Osteoblast (primary cell): ENCODE measurements at places on chromosomes 4 and X.

DNA sequence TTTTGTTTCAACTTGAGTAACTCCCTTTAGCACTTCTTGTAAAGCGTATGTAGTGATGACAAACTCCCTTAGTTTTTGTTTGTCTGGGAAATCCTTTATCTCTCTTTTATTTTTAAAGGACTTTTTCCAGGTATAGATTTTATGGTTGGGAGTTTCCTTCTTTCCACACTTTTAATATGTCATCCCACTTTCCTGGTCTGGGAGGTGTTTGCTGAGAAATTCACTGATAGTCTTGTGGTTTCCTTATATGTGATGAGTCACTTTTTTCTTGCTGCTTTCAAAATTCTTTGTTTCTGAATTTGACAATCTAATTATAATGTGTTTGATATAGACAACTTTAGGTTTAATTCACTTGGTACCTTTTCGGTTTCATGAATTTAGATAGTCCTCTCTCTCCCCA is 353.9 kb downstream of the GPAT3 start:
- no peak for DNase-seq

- DNase-seq = peak; percentile 26
These were observed 101.8 kb upstream of the TLR3 start for GRCh38 chr4:185966997-185967775.

- no peak for DNase-seq
These were observed 14.1 kb upstream of the TMEM154 start for GRCh38 chr4:152693871-152694270.

GRCh38 chr4:184816962-184817361 is 8.8 kb downstream of the ACSL1 start:
- DNase-seq = no peak

DNA sequence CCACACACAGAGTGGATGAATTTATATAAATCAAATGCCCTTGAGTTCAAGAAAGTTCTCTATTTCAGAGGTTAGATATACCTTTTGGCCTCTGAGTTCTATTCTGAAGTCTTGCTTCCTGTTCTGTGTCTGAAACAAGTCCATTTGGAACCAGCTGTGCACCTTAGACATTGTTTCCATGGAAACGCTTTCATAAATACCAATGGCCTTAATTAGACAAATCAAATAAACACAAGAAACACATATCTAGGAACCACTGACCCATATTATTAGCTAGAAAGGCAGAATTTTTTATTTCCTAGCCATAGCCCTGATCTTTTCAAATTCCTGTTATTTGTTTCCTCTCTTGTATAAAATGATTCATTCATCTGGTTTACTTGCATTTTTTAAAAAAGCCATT is 8.4 kb upstream of the C4orf54 start:
- DNase-seq = no peak

DNA sequence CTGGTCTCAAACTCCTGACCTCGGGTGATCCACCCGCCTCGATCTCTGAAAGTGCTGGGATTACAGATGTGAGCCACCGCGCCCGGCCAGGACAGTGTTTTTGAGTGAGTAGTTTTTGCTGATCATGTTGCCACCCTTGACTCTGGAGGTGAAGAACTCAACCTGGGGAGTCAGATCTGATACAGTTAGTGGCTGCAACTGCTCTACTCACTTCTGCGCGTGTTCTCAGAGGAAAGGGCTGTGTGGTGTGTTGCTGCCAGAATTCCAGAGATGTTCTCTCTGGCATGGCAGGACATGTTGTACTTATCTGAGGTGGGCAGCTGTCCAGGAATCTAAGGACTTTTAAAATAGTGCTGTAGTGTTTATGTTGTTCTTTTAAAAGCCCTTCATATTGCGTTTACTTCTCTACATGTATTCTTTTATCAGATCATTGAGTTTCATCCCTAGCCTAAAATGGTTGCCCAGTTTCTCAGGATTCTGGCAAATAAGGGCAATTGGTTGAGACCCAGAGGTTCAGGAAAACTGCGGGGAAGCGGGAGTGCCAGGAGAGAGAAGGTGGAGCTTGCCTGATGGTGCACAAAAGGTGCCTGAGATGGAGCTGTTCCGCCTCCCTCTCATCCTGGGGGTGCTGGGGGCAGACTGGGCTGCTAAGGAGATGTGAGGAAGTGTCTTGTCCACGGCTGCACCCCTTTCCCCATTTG is 97.7 kb downstream of the ARHGAP10 start:
- no peak for DNase-seq

- DNase-seq = no peak
These were observed 63.9 kb downstream of the EIF4E start for GRCh38 chr4:98865059-98865458.

DNA sequence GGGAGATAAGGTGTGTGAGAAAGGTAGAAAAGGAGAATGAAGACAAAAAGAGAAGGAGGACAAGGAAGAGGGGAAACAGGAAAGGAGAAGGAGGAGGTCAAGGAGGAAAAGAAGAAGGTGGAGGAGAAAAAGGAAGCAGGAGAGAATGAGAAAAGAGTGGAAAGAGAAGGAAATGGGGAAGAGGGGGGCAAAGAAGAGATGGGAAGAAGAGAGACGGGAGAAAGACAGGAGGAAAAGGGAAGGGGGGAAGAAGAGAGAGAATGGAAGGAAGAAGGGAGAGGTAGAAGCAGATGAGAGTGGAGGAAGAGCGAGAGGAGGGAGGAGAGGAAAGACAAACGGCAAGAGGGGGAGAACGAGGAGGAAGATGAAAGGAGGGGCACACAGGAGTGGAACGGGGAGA is 4.1 kb downstream of the GATA1 start:
- DNase-seq = no peak

GRCh38 chr4:147332091-147332490 is 148.8 kb upstream of the EDNRA start:
- no peak for DNase-seq

GRCh38 chr4:84965553-84966381 is 723 bp downstream of the WDFY3 start:
- DNase-seq = peak; percentile 90

DNA sequence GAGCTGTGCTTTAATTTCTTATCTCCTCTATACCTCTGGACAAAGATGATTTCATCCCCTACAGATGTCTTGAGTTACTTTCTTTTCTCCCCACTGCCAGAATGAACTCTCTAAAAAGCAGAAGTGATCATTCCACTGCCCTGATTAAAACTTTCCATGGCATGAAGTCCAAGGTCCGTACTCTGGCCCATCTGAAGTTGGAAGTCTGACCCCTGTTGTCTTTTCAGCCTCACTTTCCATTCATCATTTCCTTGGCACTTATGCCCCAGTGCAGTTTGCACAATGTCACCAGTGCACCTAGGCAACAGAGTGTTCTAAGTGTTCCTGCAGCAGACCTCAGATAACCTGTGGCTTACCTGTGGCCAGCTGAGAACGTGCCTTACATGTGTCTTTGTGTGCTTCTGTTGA is 242.4 kb downstream of the FRAS1 start:
- no peak for DNase-seq

- DNase-seq = peak; percentile 72
These were observed 159.9 kb downstream of the RAP1GDS1 start for GRCh38 chr4:98421111-98421510.

DNA sequence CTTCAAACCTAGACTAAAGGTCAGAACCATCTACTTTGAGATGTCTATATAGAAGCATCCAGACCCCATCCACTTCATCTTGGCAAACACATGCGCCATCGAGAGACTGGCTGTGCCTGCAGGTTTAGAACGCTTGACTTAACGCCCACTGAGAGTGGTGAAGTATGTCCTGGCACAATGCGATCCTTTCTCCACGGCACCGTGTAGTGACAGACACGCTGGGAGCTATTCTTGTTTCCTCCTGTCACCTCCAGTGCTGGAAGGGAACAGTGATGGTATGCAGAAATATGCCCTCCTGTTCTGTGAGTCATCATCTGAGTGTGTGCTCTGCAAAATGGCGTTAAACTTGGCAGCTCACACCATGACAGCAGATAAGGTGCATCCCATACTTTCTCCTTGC is 330.2 kb downstream of the NLGN4X start:
- DNase-seq = no peak

GRCh38 chr4:15714646-15715435 is 12.0 kb downstream of the BST1 start:
- no peak for DNase-seq

GRCh38 chrX:68876731-68877130 is 47.9 kb downstream of the EFNB1 start:
- DNase-seq = no peak

DNA sequence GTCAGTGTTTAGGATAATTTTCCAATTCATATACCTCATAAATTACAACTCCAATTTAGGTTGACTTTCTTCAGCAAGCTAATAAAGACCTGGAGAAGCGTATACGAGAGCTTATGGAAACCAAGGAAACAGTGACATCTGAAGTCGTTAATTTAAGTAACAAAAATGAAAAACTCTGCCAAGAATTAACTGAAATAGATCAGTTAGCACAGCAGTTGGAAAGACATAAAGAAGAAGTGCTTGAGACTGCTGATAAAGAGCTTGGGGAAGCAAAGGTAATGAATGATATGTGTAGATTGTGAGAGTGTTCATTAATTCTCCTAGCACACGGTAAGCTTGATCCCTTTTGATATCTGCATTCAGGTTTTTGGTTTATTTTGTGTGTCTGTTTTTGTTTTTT is 16.8 kb downstream of the CEP135 start:
- no peak for DNase-seq

DNA sequence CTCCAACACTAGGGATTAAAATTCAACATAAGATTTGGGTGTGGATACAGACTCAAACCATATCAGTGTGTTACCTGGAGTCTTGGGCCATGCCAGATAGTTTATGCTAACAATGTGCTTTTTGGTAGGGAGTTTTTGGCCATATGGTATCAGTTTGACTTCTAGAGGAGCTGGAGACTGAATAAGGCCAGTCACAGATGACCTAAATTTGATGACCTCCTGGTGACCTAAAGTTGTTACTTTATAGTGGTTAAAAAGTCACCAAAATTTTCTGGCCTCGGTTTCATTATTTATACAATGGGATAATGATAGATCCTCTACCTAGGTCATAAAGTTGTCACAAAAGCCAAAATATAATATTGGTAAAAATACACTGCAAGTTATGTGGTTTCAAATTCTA is 877.1 kb downstream of the RAPGEF2 start:
- DNase-seq = no peak

DNA sequence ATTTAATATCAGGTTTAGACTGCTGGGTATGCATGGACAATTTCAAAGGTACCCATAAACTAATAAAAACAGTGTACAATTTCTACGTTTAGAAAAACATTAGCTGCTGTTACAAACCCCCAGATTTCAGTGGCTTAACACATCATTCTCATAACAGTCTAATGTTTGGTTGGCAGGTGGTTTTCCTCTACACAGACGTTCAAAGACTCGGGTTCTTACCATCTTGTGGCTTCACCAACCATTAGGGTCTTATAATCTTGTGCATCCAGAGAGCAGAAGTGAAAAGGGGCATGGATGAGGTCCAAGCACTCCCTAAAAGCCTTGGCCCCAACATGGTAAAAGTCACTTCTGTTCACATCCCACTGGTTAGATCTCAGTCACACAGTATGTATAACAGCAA is 71.6 kb downstream of the SH3RF1 start:
- no peak for DNase-seq

DNA sequence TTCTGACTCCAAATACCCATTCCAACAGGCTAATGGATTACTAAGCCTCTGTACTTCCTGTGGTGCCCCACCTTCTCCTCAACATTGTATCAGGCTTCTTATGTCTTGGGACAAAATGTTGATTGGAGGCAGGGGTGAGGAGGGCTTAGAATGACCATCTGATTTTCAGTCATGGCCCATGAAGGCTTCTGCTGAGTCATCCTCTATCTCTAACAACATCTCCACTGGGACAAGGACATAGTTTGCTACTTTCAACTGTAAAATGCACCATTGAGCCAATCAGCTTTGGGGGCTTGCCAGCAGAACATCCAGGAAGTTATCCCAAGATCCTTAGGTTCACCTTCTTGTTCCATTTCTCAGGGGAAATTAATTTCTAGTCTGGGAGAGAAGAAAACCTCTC is 29.5 kb downstream of the MAGEB17 start:
- no peak for DNase-seq

- no peak for DNase-seq
These were observed 44.7 kb downstream of the SETD7 start for GRCh38 chr4:139511320-139511719.

GRCh38 chr4:143711543-143712154 is 11.2 kb upstream of the FREM3 start:
- DNase-seq = no peak

DNA sequence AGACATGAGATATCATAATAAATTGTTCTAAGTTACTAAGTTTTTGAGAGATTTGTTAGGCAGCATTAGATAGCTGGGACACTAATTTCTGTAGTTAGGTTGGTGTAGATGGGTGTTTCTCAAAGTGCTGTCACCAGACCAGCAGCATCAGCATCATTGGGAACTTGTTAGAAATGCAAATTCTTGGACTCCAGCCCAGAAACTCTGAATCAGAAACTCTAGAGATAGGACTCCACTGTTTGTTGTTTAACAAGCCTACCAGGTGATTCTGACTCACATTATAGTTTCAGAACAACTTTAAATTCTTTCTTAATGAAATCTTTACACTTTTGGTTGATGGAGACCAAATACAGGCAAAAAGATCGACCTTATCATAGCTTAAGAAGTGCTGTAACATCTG is 173.7 kb downstream of the PABPC4L start:
- DNase-seq = no peak

DNA sequence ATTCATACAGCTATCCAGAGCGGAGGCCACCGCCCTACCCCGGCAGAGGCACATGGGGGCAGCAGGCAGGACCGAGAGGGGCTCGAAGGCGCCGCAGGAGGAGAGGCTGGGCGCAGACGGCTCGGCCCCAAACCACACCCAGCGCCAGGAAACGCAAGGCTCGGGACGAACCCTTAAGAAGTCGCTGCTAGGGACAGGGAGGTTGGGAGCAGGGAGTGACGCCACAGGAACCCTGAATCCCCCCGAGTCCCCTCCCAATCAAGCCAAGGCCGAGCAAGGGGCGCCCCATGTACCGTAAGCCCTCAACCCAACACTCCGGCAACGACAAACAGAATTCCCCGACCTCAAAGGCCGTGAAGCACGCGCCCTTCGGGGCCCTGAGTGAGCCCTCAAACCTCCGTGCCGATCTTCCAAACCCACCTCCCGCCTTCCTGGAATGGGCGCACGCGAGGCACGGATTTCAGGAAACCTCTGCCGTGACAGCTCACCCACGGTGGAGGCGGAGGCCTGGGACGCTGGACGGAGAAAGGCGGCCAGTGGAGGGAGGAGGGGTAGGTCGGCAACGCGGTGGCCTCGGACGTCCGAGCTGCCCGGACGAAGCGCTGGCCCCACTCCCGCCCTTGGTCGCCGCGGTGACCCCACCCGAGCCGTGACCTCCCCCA is 1.8 kb downstream of the ZFYVE28 start:
- peak; percentile 61 for DNase-seq

- DNase-seq = no peak
These were observed 129.0 kb downstream of the PPP3CA start for GRCh38 chr4:101218346-101218745.

- peak; percentile 65 for DNase-seq
These were observed 583.9 kb downstream of the BCOR start for GRCh38 chrX:39513836-39514235.

- DNase-seq = no peak
These were observed 104.5 kb downstream of the MBNL3 start for GRCh38 chrX:132384301-132384700.

DNA sequence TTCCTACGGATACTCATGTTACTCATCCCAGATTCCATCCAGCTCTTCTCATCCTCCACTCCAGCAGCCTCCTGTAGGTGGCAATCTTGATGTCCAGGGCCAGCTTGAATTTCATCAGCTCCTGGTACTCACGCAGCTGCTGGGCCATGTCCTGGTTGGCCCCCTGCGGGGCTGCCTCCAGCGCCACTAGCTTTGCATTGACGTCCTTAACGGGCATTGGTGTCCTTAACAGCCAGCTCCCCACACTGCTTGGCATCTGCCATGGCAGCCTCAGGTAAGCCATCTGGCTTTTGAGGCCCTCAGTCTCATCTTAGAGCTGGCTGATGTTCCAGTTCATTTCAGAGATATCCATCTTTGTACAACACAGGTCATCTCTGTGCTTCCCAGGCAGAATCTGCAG is 223.7 kb downstream of the FGF13 start:
- peak; percentile 30 for DNase-seq
